ENCODE measurements at places on chromosomes 12 and 14.

GRCh38 chr14:69943084-69943780 is 64.0 kb downstream of the SMOC1 start:
- no peak for DNase-seq

- DNase-seq, result no peak
Observed at GRCh38 chr12:125408718-125409117, 343.5 kb downstream of the AACS start.

DNA sequence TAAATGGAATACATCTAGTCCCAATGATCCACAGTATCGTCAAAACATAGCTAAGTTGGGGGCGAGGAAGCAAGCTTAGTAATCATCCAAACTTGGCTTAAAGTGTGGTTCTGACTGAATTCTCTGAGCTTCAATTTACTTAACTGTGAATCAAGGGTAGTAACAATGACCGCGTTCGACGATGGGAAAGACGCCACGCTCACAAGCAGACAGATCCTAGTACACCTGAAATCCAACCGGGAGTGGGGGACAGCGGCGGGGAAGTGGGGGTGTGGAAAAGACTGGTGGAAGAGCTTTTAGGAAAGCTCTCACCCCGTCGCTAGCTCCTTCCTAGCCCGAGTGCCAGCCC is 433 bp downstream of the COX16 start:
- DNase-seq, result no peak

GRCh38 chr12:104565606-104566243 is 109.0 kb downstream of the CHST11 start:
- DNase-seq, result no peak

GRCh38 chr14:77920312-77920711 is 120.4 kb downstream of the ADCK1 start:
- no peak for DNase-seq

DNA sequence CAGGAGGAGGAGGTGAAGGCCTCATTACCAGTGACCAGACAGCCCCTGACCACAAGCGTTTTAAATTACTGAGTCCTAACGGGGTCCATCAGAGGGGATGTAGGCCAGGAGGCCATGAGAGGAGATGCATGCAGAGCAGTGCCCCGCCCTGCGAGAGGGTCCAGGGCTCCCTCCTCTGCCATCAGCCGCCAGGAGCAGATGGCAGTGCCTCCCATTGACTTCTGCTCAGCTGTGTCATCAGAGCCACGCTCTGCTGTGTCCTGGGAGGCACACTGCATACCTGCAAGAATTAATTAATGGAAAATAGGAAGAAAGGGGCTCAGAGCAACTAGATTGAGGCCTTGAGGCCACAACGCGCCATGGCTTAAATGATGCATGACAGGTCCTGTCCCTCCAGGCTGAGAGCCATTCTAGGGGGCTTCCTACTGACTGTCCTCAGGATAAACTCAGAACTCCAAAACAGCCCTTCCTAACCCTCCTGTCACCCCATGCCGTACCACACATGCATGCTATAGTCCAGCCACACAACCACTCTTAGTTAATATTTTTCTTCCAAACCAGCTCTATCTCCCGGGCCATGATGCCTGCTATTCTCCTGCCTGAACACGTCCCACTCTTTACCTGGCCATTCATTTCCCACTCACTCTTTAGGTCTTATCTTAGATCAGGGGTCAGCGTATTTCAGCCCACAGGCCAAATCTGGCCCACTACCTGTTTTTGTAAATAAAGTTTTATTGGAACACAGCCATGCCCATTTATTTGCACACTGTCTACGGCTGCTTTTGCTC is 235.8 kb downstream of the KSR2 start:
- no peak for DNase-seq

DNA sequence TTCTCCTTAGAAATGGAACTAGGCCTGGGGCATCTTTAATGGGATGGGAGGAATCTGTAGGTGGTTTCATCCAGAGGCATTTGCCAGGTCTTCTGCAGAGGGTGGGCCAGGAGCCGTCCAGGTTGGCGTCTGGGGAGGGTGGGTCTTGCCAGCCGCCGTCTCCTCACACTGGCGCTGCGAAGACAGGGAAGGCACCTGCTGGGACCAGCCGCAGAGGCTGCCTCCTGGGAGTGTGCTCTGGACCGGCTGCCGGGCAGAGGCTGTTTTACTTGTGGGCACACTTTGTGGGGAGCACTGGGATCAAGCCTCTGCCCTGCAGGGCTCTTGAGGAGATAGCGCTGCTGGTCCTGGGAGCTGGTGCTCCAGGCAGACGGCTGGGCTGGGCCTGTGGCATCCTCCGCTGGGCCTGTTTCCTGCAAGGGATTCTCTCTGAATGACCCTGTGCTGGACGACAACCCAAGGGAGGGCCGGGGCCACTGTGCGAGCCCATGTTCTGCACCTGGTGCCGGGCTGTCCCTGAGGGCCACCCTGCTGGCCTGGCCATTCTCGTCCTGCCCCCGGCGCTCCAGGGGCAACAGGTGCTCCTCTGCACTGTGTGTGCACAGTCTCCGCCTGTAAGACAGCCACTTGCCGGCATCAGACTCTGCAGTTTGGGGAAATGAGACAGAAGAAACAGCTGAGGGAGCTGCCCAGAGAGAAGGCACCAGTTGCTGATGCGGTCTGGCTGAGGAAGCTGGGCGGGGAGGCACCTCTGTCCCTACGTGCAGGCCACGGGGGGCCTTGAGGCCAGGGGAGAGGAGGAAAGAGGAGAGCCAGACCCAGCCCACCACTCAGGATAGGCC is 10.0 kb upstream of the TEX22 start:
- no peak for DNase-seq

DNA sequence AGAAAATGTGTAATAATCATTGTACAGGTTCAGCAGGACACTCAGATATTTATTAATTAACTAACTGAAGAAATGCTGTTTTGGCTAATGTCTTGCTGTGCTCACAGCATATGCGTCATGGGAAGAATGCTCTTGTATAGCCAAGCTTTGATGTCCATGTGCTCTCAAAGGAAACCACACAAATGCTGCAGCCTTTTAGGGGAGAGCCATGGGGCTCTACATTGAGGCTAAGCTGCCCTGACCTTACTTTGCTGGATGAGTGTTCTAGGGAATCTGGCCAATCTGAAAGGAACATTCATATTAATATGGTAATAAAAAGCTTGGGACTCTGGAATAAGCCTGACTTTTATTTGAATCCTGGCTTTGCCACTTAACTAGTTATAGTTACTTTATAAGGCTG is 9.5 kb upstream of the CRADD start:
- DNase-seq, result no peak

DNA sequence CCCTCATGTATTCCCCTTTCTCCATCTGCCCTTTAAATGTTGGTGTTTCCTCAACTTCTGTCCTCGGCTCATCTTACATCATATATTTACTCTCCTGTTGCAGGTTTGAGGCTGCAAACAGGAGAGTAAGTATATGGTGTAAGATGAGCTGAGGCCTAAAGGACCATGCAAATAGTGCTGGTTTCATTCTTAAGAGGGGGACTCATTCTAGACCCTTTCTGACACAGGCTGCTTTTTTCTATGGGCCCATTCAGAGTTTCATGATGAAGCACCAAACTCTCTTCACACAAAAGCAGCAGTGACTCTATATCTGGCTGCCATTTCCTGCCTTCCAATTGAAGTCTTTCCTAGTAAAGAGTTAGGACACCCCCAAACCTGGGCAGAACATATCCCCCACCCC is 218.5 kb downstream of the PHLDA1 start:
- no peak for DNase-seq

DNA sequence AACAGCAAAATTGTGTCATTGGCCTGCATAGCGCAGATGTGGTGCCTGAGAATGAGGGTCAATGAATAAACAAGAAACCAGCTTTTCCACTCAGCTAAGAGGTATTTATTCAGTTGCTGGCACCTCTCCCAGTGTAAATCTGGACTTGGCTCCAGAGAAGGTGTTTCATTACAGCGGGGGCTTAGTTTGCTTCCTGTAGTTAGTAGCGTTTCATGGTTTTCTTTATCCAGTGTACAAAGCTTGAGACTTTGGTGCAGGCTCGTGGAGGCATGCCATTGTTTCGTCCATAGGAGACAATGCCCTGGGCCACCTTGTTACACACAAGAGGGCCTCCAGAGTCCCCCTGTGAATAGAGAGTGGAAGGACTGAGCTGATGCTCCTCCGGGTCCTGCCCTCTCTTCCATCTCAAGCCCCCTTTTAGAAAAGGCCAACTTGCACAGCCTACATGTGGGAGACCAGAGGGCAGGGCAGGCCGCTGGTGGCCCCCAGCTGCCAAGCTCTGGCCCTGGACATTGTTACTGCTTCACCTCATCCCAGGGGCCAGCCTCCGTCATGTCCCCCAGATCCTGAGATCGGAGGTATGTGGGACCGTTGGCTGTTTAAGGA is 3.0 kb downstream of the GZMB start:
- DNase-seq, result no peak

DNA sequence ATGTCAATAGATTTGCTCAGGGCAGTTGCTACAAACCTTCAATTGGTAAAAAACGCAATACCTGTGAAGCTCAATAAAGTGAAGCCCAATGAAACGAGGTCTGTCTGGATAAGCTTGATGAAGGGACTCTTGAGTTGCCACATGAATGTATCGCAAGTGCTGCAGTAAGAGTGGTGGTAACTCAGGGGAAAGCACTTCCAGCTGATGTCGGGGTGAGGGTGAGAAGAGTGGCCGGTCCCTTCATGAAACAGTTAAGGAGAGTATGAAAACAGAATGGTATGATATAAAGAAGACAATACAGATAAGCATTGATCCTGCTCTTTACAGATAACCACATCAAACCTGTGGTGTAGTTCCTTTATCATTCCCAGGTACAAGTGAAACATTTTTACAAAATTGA is 83.4 kb upstream of the EVL start:
- DNase-seq, result no peak

- DNase-seq, result no peak
Observed at GRCh38 chr14:51167587-51168214, 72.3 kb upstream of the TMX1 start.

- DNase-seq, result no peak
Observed at GRCh38 chr12:109757671-109758265, 44.1 kb downstream of the FAM222A start.

DNA sequence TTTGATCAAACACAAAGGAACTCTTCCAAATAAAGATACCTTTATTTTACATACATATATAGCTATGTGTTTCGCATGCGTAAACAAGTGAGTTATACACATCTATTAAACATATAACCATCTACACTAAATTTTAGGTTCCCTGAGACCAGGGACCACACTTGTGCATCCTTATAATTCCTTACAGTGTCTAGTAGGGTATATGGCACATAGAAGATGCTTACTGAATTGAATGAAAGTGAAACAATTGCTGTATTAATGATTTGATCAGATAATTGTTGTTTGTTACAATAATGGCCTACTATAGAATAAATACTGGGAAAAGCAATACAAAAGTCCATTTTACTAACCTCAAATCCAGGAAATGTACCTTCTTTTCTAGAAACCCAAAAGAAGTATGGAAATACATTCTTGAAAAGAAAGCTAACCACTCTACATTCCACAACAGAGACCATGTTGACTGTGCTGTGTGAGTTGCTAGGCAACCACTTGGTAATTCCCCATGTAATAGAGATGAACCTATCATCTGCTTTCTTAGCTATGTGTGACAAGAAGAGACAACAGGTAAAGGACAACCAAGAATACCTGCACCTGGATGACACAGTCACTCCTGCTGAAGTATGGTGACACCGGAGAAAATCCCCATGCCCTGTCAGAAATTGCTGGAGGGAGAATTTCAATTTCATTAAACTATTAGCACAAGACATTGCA is 11.9 kb upstream of the CIPC start:
- no peak for DNase-seq

DNA sequence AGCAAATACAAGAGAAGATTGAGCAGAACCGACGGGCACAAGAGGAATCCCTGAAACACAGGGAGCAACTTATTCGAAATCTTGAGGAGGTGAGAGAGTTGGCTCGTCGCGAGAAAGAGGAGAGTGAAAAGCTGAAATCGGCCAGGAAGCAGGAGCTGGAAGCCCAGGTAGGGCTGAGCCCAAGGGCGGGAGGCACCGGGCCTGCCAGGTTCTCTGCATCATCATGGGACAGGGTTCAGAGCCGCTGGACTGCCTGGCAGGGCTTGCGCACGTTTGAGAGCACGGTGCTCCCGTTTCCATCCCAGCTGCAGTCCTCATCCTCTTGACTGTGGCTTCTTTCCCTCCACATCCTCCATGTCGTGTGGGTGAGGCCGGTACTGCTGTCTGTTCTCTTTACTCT is 14.4 kb downstream of the TCHP start:
- DNase-seq, result no peak

- DNase-seq, result peak; percentile 50
Observed at GRCh38 chr14:55938249-55938791, 179.9 kb upstream of the PELI2 start.

- DNase-seq, result no peak
Observed at GRCh38 chr12:43459285-43459684, 92.7 kb downstream of the ADAMTS20 start.

- no peak for DNase-seq
Observed at GRCh38 chr14:22541721-22542120, 47.3 kb downstream of the DAD1 start.

DNA sequence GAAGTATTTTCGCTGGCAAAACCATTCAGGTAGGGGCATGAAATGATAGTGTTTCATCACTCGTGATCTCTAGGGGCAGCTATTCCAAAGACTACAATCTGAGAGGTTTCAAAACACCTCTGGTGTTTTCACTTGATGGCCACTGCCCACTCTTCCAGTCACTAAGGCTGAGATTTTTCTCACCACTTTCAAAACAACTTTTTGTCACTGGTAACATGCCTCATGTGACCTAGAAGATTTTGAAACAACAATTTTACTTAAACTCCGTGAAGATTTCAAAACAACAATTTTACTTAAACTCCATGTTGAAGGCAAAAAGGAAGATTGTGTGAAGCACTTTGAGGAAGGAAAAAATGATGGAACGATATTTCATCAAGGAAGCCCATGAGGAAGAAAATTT is 1.2 kb upstream of the IRAK3 start:
- no peak for DNase-seq

- no peak for DNase-seq
Observed at GRCh38 chr12:58584880-58585279, 335.4 kb downstream of the LRIG3 start.

DNA sequence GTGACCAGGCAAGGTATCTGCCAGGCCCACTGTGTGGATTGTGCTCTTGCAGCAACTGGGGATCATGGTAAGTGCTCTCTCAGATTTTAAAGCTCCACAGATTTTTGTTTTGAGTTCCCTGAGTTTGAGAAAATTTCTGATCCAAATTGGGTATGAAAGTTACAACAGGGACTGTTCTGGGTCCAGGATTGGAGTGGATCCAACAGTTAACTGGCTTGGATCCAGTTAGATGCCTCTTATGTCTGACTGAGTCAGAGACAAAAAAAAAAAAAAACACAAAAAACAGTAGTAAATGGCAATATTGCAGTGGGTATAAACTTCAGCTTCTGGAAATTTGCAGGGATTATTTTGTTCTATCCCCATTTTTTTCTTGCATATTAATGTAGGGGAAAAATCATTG is 598.8 kb downstream of the C12orf50 start:
- no peak for DNase-seq

- DNase-seq, result no peak
Observed at GRCh38 chr14:87967496-87967895, 25.5 kb downstream of the GALC start.

DNA sequence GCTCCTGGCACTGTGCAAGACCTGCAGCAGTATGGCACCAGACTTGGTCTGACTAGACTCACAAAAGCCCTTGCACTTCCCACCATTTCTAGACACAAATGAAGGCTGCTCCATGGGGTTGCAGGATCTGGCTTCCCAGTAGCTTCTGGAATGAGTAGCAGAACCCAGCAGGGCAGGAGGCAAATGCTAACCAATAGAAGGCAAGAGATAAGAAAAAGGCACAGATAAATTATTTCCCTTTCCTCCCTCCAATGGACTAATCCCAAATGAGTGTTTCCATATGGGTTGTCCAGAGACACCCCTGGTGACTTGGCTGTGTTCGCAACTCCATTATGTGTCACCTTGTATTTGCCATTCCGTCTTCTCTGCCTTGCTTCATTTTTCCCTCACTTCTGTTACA is 49.7 kb downstream of the KIF21A start:
- no peak for DNase-seq
